Activated naive CD4-positive, alpha-beta T cell (primary cell): ENCODE measurements at places on chromosomes 3 and 15.

DNA sequence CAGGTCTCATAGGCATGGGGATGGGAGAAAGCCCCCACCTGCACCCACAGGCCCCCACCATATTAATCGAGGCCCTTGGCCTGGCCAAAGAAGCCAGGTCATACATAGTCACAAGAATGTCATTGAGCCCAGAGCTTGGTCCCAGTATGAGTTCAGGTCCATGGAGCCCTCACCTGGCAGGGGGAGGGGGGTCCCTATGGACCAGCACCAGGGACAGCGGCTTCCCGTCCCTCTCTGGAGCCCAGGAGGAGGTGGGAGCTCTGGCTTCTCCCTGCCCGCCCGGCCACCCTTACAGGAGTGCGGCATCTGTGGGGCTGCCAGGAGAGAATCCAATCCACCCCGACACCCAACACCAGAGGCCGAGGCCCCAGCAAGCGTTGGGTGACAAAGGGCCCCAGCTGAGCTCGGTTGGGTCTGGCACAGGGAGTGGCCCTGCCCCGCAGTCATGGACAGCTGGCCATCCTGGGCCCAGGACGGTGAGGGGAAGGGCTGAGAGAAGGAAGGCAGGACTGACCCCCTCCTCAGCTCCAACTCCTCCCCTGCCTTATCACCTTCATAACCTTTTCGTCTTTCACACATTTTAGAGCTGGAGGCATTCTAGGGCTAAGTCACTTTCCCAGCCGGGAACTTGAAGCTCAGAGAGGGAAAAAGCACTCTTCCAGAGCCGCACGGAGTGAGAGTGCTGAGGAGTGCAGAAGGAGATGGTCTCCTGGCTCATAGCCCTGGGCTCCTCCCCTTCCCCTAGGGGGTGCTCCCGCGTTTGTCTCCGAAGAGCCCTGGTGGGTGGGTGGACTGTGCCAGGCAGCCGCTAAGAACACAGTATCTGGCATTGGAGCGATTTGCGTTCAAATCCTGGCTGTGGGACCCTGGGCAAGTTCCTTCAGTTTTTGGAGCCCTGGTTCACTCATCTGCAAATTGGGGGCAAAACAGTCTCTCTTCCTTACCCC, 54.6 kb downstream of the ATP2B2 start:
- DNase-seq = no peak

GRCh38 chr3:159821736-159822135, 166.9 kb upstream of the IL12A start:
- no peak for DNase-seq

- DNase-seq = no peak
These were observed 9.7 kb downstream of the NEIL1 start for GRCh38 chr15:75356517-75356916.

GRCh38 chr15:91476861-91477260, 376.6 kb upstream of the SLCO3A1 start:
- DNase-seq = no peak

- no peak for DNase-seq
These were observed 19.5 kb downstream of the XYLB start for GRCh38 chr3:38366082-38366481.

GRCh38 chr15:75725006-75725718, 12.5 kb upstream of the CSPG4 start:
- DNase-seq = no peak
